Peyer's patch (tissue), 4 donors: ENCODE measurements at places on chromosomes 13 and 19.

DNA sequence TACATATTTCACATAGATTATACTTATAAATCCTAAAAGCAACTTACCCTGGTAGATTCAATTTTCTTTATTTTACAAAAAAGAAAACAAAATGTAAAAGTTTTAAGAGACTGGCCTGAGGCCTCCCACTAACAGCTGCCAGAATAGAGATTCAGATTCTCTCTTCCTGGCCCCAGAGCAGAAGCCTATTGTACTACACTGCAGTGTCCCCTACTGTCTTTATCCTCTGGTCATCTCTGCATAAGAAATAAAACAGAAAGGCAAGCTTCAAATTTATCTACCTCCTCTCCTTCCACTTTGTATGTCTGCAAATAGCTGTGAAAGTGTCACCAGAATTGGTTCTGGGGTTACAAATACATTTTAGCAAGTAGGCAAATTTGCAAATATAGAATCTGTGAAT lies 1004.1 kb upstream of the PCDH9 start:
- H3K36me3 ChIP-seq: no peaks in the 10 kb centered on the region
- H3K27me3 ChIP-seq: no peaks in the 10 kb centered on the region
- DNase-seq: no peak
- H3K4me3 ChIP-seq: no peak overlapping the region
- no peak overlapping the region for H3K27ac ChIP-seq
- no peaks in the 10 kb centered on the region for H3K4me1 ChIP-seq

- H3K4me1 ChIP-seq: no peaks in the 10 kb centered on the region
- DNase-seq: no peak
- H3K27me3 ChIP-seq: no peaks in the 10 kb centered on the region
- no peak overlapping the region for H3K27ac ChIP-seq
Observed at GRCh38 chr13:101747039-101747438, 294.6 kb downstream of the ITGBL1 start.

GRCh38 chr19:19475015-19475765 lies 40.2 kb downstream of the TSSK6 start:
- H3K36me3 ChIP-seq: no peaks in the 10 kb centered on the region
- no peaks in the 10 kb centered on the region for H3K27me3 ChIP-seq
- H3K4me3 ChIP-seq: no peak overlapping the region
- H3K27ac ChIP-seq: no peak overlapping the region

- H3K4me1 ChIP-seq: no peaks in the 10 kb centered on the region
- H3K36me3 ChIP-seq: no peaks in the 10 kb centered on the region
- H3K27me3 ChIP-seq: no peaks in the 10 kb centered on the region
- H3K27ac ChIP-seq: no peak overlapping the region
- DNase-seq: no peak
Observed at GRCh38 chr13:74018062-74018431, 116.2 kb downstream of the KLF12 start.

GRCh38 chr19:33865306-33865705 lies 68.6 kb downstream of the KCTD15 start:
- H3K4me1 ChIP-seq: no peaks in the 10 kb centered on the region
- no peaks in the 10 kb centered on the region for H3K27me3 ChIP-seq
- no peak overlapping the region for H3K4me3 ChIP-seq
- no peak overlapping the region for H3K27ac ChIP-seq

GRCh38 chr19:7104747-7105447 lies 35.4 kb downstream of the ZNF557 start:
- no peak overlapping the region for H3K27ac ChIP-seq
- no peak overlapping the region for H3K4me3 ChIP-seq
- H3K4me1 ChIP-seq: peaks cover under 1% of the 10 kb centered on the region
- H3K27me3 ChIP-seq: no peaks in the 10 kb centered on the region

- no peaks in the 10 kb centered on the region for H3K4me1 ChIP-seq
- H3K27ac ChIP-seq: no peak overlapping the region
- H3K4me3 ChIP-seq: no peak overlapping the region
- H3K36me3 ChIP-seq: no peaks in the 10 kb centered on the region
- H3K27me3 ChIP-seq: no peaks in the 10 kb centered on the region
Observed at GRCh38 chr13:20955496-20955895, 53.0 kb upstream of the XPO4 start.

DNA sequence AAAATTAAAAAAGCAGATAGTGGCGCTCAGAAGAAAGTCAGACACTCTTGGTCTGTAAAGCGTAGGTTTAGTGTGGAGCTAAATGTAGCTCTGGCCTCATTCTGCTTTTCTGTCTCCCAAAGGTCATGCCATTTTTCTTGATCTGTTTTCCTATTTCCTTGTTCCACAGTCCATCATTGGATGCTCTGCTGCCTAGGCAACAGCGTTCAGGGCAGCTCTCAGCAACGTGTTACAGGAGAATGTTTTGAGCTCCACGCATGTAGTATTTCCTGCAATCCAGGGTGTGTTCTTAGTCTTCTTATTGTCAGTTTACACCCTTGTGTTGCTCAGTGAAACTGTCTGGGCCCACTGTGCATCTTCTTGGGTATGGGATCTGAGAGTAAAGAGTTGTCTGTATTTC lies 46.0 kb upstream of the PCDH8 start:
- no peaks in the 10 kb centered on the region for H3K36me3 ChIP-seq
- no peak overlapping the region for H3K4me3 ChIP-seq

GRCh38 chr13:30585748-30586262 lies 31.9 kb upstream of the USPL1 start:
- no peak overlapping the region for H3K27ac ChIP-seq
- H3K36me3 ChIP-seq: no peaks in the 10 kb centered on the region
- H3K4me3 ChIP-seq: no peak overlapping the region
- H3K27me3 ChIP-seq: no peaks in the 10 kb centered on the region
- H3K4me1 ChIP-seq: no peaks in the 10 kb centered on the region

DNA sequence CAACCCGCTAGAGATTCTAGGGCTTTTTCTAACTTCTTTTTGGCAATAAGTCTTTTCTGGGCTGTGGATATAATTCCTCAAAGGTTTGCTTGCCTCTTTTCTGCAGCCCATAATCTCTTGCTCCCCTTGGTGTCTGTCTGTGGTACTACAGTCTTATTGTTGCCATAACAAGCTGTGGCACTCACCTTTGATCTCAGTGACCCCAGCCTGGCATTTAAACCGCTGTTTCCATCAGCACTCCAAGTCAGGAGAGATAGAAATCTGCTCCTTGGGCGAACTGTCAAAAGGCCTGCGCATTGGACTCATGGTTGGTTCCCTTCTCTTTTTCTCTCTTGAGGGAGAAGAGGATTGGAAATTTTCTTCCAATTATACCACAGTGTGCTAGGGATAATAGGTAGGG lies 14.5 kb upstream of the MPHOSPH8 start:
- H3K4me1 ChIP-seq: no peaks in the 10 kb centered on the region
- H3K27ac ChIP-seq: no peak overlapping the region

- DNase-seq: no peak
- H3K4me1 ChIP-seq: peaks cover 5% of the 10 kb centered on the region
- no peak overlapping the region for H3K27ac ChIP-seq
Observed at GRCh38 chr13:73177017-73177416, 118.2 kb downstream of the KLF5 start.

DNA sequence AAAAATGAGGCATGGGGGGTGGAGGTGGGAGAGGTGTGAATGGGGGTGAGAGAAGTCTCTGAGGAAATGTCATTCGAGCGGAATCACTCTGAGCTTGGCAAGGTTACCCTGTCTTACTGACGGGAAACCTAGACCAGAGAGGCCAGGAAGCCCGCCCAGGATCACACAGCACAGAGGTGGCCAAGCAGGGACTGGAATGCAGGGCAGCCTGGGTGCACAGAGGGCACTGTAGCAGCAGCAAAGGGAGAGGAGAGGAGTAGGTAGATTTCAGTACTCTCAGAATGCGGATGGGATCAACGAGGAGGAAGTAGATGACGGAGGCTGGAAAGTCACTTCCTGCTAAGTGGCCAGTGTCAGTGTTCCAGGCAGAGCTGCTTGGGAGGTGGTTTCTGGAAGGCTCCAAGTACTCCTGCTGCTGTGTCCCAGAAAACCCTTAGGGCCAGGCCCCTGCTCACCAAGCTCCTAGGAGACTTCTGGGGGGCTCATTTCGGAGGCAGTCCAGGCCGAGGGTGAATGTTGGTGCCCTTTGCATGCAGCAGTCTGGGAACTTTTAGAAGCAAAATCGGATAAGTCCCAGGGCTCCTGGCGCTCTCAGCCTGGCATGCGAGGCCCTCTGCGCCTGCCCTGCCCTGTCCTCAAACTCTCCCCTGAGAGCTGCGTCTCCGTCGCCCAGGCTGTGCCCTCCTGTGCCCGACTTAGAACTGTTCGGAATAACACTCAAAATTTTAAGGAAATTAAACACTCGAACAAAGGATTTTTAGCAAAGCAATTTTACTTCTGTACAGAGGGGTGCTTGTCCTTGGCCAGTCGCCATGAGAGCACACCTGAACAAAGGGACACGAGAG lies 33.5 kb downstream of the DNM2 start:
- no peak for DNase-seq
- H3K36me3 ChIP-seq: no peaks in the 10 kb centered on the region
- H3K27me3 ChIP-seq: no peaks in the 10 kb centered on the region
- H3K4me3 ChIP-seq: peak overlapping the region; percentile 30

GRCh38 chr13:113168211-113168610 lies 9.8 kb downstream of the PROZ start:
- peaks cover 12% of the 10 kb centered on the region for H3K36me3 ChIP-seq
- no peak for DNase-seq
- H3K4me3 ChIP-seq: no peak overlapping the region
- no peaks in the 10 kb centered on the region for H3K4me1 ChIP-seq
- no peak overlapping the region for H3K27ac ChIP-seq

GRCh38 chr19:1366296-1366695 lies 17.4 kb upstream of the NDUFS7 start:
- no peaks in the 10 kb centered on the region for H3K36me3 ChIP-seq
- H3K4me3 ChIP-seq: no peak overlapping the region
- H3K27me3 ChIP-seq: no peaks in the 10 kb centered on the region
- no peaks in the 10 kb centered on the region for H3K4me1 ChIP-seq
- H3K27ac ChIP-seq: no peak overlapping the region
- DNase-seq: no peak

DNA sequence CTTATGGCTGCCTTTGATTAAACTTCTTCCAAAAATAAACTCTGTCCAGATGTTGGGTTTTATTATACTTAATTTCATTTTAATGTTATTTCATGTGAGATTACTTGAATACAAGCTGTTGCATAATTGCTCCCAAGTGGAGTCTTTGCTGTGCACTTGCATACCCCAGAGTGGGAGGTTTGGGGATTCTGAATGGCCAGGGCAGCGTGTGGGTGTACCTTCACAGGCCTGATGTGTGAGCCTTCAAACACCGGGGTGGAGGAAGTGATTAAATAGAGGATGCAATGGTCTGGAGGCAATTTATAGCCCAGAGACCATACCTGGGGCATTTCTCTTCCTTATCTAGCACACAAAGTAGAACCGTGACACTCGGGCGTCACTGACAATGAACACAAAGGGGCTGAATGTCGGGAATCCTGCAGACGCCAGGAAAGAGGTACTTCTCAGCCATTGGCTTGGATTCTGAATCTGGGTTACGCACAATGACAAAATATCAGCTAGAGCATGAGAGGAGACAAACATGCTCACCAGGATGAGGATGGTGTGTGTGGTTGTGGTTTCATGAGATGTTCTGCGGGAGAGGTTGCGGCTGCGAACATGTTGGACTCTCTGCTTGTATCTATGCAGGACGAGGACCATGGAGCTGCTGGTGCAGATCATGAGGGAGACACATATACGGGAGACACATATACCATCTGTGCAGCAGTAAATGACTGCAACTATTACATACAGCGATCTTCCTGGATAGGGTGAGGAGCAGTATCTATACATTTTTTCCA lies 7.1 kb upstream of the LILRA5 start:
- H3K4me1 ChIP-seq: no peaks in the 10 kb centered on the region
- DNase-seq: no peak
- H3K27me3 ChIP-seq: no peaks in the 10 kb centered on the region
- no peak overlapping the region for H3K27ac ChIP-seq
- H3K4me3 ChIP-seq: no peak overlapping the region

- H3K4me1 ChIP-seq: no peaks in the 10 kb centered on the region
- DNase-seq: peak; percentile 86
- H3K27me3 ChIP-seq: no peaks in the 10 kb centered on the region
- no peak overlapping the region for H3K27ac ChIP-seq
- no peak overlapping the region for H3K4me3 ChIP-seq
Observed at GRCh38 chr19:12676384-12676792, 5.3 kb downstream of the DHPS start.

- no peak overlapping the region for H3K27ac ChIP-seq
- H3K4me3 ChIP-seq: no peak overlapping the region
- H3K36me3 ChIP-seq: no peaks in the 10 kb centered on the region
Observed at GRCh38 chr13:34381228-34381627, 560.8 kb upstream of the NBEA start.

- no peaks in the 10 kb centered on the region for H3K4me1 ChIP-seq
- H3K27me3 ChIP-seq: no peaks in the 10 kb centered on the region
- H3K4me3 ChIP-seq: no peak overlapping the region
- no peak overlapping the region for H3K27ac ChIP-seq
Observed at GRCh38 chr13:67632590-67632989, 402.5 kb upstream of the PCDH9 start.

GRCh38 chr19:38670921-38671398 lies 23.5 kb downstream of the ACTN4 start:
- no peaks in the 10 kb centered on the region for H3K27me3 ChIP-seq
- no peak overlapping the region for H3K4me3 ChIP-seq
- H3K36me3 ChIP-seq: no peaks in the 10 kb centered on the region
- no peak for DNase-seq

DNA sequence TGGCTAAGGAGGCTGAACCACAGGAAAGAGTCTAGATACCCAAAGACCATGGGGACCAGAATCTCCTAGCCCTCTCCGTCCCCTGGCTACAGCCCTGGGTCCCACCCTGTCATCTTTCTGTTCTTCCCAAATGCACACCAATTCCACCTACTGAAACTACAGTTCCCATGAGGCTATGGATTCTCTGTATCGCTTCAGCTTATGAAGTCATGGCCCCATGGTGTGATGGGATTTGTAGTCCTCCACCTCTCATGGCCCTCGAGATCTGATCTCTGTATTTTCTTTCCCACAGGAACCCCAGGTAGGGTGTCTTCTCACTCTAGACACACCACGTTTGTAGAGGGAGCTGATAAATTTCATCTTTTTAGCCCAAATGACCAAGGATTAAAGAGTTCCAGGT lies 11.8 kb downstream of the PTPRH start:
- no peaks in the 10 kb centered on the region for H3K27me3 ChIP-seq
- no peak overlapping the region for H3K4me3 ChIP-seq
- DNase-seq: no peak
- H3K27ac ChIP-seq: no peak overlapping the region

GRCh38 chr13:113129480-113129879 lies 6.9 kb downstream of the F10 start:
- H3K27ac ChIP-seq: no peak overlapping the region
- no peak for DNase-seq
- no peaks in the 10 kb centered on the region for H3K4me1 ChIP-seq
- H3K36me3 ChIP-seq: no peaks in the 10 kb centered on the region
